ENCODE measurements at places on chromosomes 4 and X.
A peak's percentile ranks its signal among the peaks of the same experiment; 100 is the strongest.

GRCh38 chr4:140242357-140243277 lies 88.6 kb upstream of the MAML3 start:
- DNase-seq: no peak

- DNase-seq: no peak
Measured at GRCh38 chr4:105155426-105155825, 8.8 kb downstream of the TET2 start.

DNA sequence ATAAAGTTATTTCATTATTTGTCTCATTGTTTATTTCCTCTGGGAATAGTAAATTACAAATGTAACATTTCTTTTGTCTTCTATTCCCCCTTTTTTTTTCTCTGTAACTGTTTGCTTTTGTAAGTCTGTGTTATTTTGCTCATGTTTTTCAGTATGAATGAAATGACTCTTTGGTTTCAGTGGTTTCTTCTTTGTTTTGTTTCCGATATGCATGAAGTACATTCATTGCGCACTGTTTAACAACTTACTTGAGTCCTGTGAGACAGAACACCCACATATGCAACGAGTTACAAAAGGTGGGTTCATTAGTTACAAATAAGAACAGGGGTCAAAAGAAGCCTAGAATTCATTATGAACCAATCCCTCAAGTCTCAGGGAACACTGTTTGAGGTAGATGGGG lies 175.0 kb upstream of the UGT8 start:
- no peak for DNase-seq

DNA sequence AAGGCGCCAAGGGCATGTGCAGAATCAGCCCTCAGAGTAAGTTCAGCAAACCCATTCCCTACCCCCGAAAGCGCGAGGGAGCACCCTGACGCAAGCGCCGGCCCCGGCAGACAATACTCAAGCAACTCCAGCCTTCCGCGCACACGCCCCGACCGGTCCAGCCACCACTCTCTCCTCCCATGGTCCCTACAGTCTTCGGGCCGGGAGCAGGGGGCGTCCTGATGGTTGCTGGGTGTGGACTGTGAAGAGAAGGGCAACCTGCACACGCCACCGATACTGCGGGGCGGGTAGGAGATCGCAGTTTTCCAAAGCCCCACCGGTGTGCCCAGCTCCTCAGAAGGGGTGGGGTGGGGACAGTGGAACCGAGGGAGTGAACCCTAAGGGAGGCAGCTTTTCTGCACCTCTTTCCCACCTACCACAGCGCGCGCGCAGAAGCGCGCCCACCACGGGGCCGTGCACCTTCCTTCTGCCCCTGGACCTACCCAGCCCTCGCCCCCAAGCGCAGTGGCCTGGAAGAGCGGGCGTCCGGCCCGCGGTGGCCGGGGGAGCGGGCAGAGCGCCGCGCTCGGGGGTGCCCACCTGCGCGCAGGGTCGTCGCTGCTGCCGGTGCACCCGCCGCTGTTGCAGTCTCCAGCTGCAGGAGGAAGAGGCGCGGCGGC lies 650.2 kb upstream of the DIPK2B start:
- DNase-seq: peak; percentile 38

- no peak for DNase-seq
Measured at GRCh38 chrX:20015422-20015821, 24.6 kb upstream of the BCLAF3 start.

DNA sequence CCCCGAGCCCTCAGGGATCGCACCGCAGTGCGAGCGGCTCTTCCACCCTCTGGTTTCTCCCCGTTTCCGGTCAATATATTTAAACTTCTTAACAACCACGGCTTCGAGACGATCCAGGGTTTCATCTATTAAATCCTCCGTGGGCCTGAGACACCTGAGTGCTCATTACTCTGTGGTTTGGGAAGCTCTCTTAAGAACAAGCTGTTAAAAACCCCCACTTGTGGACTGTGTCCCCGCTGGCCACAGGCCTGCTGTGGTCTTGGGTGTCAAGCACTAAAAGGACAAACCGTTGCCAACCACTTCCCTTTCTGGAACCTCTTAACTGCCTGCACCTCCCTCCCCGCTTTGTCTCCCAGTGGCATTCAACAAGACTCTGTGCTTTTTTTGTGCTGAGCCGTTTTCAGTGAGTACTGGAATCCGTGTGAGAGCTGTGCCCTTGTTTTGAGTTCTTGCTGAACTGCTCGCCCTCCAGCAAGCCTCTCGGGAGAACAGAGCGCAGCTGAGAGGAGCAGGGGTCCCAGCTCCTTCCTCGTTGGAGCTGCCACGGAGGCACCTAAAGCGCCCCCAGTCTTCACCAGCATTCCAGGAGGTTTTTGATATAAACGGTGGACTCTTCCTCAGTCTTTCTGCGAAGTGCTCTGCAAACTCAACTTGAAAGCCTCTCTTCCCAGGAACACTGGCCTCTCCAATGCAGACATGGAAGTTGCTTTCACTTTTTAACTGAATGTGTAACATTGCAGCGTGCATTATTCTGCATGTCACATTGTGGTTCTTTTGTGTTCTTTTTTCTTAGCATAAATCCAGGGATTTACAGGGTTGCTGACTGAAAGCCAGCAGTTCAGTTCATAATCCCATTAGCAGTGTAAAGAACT lies 691 bp upstream of the IGFBP7 start:
- DNase-seq: peak; percentile 1

DNA sequence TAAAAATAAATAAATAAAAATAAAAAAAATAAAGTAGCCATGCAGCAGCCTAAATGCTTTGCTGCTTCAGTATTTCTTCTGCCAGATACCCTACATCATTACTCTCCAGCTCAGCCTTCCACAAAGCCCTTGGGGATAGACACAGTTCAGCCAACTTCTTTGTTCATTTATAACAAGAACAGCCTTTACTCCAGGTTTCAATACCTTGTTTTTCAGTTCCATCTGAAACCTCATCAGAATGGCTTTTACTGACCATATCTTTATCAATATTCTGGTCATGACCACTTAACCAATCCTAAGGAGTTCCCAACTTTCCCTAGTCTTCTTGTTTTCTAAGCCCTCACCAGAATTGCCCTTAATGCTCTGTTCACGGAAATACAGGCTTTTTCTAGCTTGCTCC lies 128.3 kb upstream of the MED14 start:
- no peak for DNase-seq

DNA sequence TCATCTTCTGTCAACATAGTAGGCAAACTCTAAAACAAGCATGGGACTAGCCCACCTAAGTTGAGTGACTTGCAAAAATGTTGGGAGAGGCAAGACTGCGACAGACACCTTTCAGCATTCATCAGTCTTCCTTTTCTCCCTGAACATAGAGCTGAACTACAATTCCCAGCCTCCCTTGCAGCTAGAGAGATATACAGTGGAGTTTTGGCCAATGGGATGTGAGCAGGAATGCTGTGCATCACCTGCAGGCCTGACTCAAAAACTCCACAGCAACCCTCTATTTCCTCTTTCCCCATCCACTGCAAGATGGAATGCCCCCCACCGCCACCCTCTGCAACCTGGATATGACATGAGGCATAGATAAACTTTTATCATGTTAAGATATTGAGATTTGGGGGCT lies 66.5 kb downstream of the PDHA1 start:
- DNase-seq: no peak

- no peak for DNase-seq
Measured at GRCh38 chr4:82620126-82620735, 58.4 kb upstream of the TMEM150C start.

DNA sequence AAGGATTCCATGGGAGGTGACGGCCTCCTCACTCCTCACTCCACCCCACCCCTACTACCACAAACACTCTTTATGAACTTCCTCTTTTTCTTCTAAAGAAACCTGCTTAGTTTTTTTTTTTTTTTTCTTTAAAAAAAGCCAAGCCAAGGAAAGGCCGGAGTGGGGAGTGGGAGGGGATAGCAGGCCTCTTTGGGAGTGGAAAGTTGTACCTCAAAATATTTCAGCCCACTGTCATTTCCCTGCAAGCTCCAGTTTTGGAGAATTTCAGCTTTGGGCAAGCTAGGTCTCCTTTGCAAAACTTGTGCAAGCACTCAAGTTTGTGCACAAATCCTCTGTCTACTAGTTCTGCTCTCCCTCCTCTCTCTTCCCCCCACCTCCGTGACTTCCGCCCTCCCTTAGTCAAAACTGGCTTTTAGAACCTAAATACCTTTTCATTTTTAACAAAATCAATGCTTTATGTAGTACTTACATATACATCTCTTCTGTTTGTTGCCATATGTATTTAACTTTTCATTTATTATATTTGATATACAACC lies 512 bp upstream of the ANTXR2 start:
- no peak for DNase-seq

GRCh38 chr4:8376361-8377102 lies 64.0 kb downstream of the ACOX3 start:
- DNase-seq: no peak

- no peak for DNase-seq
Measured at GRCh38 chr4:166257276-166257675, 384.2 kb downstream of the TLL1 start.

- DNase-seq: no peak
Measured at GRCh38 chr4:19256823-19257222, 994.9 kb upstream of the SLIT2 start.

- no peak for DNase-seq
Measured at GRCh38 chrX:109187473-109188168, 294.3 kb downstream of the GUCY2F start.

DNA sequence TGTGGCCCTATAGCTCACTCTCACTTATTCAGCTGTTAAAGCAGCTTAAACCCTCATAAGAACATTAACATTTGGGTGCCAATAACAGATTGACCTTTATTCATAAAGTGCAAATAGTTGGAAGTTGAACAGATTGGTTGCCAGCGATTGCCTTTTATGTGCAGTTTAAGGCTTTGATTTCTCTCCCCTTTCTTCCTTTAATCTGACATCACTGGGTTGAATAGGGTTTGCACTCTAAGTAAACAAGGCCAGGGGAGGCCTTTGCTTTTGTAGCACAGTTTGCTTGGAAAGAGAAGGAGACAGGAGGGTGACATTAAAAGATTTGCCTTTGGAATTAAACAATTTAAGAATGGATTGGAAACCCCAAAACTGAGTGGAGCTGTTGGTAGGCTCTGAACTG lies 114.3 kb downstream of the NKX6-1 start:
- no peak for DNase-seq

DNA sequence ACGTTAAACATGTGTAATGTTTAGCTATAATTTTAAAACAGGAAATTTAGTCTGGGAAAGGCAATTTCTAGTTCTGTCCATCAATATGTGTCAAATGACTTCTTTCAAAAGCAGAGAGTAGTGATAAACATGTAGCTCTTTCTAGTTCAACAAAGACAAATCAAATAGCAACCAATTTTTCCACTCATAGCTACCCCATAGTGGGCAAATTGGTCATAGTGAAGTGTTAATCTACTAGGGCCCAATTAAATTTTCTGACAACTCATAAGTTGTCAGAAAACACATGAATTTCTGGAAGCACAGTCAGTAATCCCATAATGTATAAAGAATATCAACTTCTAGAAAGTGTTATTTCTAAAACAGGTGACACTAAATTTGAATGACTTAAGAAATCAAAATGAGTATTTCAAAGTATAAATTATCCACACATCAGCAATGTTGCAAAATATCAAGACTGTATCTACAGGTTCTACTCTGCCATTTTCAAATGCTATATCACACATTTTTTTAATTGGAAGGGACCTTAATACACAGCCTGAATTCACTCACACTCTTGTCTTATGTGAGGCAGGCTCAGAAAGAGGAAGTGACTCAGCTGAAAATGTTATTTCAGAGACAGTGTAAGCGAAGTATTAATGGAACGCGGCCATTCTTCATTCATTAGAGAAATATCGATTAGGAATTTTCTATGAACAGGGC lies 7.7 kb downstream of the OCIAD2 start:
- no peak for DNase-seq

DNA sequence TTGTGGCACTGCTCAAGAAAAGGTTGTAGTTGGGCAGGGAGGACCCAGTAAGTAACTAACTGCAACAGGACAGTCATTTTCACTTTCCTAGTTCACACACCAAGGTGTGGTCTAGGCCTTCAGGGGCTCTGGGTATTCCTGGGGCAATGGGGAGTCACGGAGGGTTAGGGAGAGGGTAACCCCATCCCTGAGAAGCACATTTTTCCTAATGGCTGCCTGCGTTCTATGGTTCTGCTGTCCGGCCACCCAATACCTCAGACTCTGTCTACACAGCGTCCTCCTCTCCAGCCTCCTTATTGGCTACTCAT lies 937 bp upstream of the PPP1R3F start:
- no peak for DNase-seq

DNA sequence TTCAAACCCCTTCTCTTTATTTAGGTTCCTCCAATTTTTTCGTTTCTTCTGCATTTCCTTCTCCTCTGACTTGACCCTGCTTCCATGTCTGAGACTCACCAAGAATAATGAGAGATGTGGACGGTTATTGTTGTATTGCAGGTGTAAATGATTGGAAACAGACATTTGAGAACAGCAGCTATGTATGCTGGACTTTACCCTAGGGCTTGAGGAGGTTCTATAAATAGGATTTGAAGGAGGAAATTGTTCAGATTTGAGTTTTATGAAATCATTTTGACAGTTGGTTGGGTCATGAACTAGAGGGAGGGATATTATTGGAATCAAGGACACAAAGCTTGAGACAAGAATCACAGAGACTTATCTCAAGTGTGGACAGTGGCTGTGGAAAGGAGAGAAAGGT lies 614.6 kb upstream of the CPEB2 start:
- DNase-seq: no peak

- no peak for DNase-seq
Measured at GRCh38 chr4:134328741-134329140, 127.2 kb upstream of the PABPC4L start.

DNA sequence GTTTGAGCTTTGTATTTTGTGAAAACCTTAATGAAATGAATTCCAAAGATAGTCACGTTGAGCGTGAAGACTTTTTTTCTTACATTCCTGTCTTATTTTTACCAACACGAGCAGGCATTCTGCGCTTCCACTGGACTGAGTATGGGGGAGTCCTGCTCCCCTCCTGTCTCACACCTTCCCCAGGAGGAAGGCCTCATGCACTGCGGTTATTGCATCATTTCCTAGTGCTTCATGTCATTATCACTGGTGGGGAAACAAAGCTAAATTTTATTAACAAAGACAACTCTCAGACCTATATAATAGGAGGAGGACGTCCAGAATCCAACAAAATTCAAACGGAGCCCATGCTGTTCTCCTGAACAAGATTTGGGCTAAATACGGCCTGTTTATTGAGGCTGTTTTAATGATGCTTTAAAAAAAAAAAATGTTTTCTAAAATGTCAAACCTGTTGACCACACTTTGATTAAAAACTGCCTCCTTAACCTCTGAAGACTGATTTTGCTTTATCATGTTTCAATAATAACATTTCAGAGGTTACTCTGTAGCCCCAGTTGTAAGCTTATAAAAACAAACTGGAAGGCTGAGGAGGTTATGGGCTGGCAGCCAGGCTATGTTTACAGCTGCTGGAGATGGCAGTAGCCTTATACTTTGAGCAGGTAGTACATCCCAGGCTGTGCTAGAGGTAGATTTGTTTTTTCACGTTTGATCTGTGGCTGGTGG lies 118.0 kb downstream of the SOWAHB start:
- no peak for DNase-seq

- no peak for DNase-seq
Measured at GRCh38 chr4:71639380-71639779, 144.5 kb downstream of the GC start.
